Stimulated activated CD4-positive, alpha-beta T cell treated with anti-CD3 and anti-CD28 coated beads, Interleukin-15, amount 100 ng/mL, for 48 hours (primary cell): ENCODE measurements at places on chromosomes 12 and 14.

- no peak for DNase-seq
Observed at GRCh38 chr12:119840582-119840981, 36.5 kb downstream of the CIT start.

DNA sequence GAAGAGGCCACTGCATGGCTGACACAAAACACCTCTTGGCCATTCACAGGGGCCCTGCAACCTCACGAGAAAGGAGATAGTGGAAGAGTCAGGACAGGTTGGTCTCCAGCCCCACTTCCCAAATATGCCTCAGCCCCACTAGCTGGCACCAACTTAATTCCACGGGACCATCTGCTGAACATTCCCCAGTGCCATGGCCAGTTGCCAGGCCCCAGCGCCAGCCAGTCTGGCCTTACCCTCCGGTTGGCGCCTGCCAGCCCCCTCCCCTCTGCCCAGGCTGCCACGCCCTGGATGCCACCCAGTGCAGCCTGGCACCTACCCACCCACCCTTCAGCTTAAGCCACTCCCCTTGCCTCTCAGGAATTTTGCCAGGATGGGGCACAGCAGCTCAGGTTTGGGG is 21.2 kb upstream of the HSPB8 start:
- no peak for DNase-seq

GRCh38 chr14:100907240-100907639 is 3.7 kb upstream of the RTL1 start:
- DNase-seq: no peak

GRCh38 chr14:36683083-36683724 is 21.5 kb downstream of the PAX9 start:
- no peak for DNase-seq

DNA sequence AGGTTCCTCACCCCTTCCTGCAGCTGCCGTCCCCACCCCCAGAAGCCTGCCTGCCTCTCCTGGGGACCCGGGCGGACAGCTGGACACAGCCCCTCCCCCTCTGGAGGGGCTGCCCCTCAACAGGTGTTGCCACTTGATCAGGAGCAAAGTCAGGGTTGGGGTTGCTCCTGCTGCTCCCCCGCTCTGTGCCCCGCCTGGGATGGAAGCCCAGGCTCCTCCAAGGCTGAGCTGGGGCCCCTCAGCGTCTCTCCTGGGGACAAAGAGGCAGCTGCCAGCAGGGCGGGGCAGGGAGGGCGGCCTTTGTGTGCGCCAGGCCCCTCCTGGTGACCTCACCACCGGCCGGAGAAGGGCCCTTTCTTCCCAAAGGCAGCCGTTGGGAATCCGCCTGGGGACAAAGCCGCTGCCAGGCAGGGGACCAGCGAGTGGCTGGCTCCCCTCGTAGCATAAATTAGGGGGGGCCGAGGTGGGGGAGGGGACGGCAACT is 13.7 kb downstream of the TRMT61A start:
- DNase-seq: no peak

DNA sequence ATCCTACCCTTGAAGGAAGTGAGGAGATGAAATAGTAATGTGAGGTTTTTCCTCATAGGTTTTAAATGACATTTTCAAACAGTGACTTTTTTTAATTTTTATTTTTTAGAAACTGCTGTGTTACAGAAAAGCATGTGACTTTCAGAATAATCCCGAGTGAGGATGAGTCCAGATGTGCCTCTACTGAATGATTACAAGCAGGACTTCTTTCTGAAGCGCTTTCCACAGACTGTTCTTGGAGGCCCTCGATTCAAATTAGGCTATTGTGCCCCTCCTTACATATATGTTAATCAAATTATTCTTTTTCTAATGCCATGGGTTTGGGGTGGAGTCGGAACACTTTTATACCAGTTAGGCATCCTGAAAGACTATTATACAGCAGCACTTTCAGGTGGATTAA is 15.8 kb downstream of the PCNX4 start:
- no peak for DNase-seq

GRCh38 chr14:98234208-98234607 is 1037.8 kb downstream of the BCL11B start:
- DNase-seq: no peak

GRCh38 chr14:90294872-90295271 is 36.9 kb downstream of the NRDE2 start:
- DNase-seq: no peak

DNA sequence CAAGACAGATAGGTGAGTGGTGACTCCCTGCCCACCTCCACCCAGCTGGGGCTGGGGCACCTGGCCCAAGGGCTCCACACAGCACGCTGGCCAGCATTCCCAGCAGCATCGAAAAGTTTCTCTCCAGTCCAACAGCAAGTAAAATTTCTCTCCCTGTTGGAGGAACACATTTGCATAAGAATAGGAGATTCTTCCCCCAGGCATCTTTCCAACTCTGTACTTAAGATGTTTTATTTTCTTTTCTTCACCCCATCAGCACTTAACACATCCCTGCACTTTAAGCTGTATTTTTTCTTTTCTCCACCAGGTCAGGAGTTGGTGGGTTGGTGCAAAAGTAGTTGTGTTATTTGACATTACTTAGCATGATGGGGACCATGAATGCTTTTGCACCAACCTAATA is 47.2 kb downstream of the OR9K2 start:
- no peak for DNase-seq

DNA sequence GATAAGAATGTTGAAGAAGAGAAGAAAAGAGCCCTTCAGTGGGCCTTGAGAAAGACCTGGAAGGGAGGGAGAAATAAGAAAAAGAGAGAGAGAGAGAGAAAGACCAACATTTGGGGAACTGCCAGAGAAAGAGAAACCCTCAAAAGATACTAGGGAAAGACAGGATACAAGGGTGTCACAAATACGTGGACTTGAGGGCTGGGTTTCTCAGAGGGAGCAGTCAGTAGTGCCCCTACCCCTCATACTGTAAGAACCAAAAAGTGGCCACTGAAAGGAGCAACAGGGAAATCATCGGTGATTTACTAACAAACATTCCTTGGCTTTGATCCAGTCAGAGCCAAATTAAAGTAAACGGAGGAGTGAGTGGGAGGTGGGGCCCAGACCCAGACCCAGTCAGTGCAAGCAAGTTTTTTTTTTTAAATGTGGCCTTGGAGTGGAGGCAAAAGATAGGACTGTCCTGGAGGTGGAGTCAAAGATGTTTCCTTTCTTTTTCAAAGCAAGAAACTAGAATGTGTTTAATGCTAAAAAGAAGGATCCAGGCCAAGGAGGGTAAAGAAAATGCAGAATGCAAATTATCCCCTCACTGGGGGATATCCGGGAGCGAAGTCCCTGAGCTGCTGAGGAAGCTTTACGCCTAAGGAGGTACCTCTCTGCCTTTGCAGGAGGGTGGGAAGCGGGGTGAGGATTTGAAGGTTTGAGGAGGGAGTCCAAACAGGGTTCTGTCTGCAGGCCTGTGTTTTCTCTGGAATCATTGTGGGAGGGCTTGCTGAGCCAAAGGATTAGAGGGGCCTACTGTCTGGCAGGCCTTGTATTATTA is 143.5 kb upstream of the AMIGO2 start:
- no peak for DNase-seq

DNA sequence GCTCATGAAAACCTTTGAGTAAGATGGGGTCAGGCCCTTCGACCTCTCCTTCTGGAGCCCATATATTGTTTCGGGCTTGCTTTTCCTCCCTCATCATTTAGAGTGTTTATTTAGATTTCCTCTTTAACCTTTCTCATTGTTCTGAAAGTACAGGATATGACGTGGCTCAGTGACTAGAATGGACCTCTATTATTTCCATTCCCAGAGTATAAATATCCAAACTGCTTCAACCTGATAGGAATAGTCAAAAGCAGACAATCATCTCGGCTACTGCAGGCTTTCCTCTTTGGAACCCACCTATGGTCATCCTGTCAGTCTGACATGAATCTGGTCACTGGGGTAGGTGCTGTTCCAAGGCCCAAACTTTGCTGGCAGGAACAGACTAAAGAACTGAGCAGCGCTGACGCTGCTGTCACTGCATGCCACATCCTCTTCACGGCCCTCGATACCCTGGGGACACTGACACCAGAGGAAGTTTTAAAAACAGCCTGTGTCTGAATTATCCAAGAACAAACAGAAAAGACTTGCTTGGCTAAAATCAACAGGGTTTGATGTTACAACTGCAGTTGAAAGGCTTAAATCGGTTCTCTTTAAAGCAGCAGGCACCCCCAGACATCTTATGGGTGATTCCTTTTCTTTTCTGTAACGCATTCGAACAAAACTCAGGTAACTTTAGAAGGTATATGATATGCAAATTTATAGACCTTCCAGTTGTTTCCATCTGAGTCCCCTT is 5.0 kb upstream of the DDX47 start:
- DNase-seq: no peak

DNA sequence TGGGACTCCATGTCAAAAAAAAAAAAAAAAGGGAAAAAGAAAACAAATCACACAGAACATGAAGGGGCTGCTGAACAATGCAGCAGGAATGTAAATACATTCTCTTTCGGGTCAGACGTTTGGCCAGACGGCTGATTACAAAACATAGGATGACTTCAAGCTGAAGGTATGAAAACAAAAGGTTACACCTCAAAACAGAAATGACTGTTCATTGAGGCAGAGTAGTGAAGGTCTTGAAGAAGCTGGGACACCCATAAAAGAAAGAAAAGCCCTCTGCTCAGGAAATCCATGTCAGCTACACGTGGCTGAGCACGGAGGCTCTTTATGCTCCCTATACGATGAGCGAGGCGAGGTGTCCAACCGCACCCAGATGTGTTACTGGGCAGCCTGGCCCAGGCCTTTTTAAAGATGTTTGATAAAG is 37.7 kb downstream of the FGD4 start:
- no peak for DNase-seq

DNA sequence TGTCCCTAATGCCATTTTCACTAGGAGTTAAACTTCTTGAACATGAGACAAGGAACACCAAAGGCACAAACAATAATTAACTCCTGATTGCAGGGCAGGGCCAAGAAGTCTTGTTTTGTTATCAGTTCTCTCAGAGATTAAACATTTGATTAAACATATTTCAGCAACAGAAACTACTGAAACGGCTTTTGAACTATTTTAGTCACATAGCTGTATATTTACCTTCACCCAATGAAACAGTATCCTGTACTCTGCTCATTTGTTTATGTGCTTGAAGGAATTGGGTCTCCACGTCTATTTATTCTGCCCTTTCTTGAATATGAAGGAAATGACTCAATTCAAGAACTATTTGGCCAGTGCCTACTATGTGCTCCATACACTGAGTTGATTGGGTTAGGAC is 51.3 kb upstream of the PTCSC3 start:
- no peak for DNase-seq

DNA sequence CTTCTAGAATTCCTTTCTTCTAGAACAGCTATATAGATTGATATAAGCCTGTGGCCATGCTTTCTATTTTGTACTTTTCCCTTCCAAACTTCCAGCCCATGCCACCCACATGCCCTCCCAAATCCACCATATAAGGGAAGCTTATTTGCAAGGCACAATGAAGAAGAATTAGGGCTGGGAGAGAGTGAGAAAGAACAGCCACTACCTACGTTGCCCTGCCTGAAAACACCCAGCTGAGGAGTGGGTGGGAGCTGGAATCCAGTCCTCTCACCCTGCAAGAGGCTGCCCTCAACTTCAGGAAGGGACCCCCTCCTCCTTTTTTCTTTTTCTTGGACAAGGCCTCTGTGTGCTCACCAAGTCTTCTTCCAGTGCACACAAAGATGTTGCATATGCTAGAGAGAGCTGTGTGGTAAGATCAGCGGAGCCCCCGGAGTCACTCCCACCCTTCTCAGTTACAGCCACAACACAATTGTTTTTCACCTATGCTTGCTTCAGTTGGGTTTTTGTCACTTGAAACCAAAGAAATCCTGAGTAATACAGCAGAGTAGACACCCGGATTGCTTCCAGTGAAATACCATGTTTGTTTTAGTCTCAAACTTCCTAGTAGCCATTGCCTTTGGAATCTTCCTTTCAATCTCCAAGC is 38.8 kb downstream of the CDKL1 start:
- DNase-seq: no peak

DNA sequence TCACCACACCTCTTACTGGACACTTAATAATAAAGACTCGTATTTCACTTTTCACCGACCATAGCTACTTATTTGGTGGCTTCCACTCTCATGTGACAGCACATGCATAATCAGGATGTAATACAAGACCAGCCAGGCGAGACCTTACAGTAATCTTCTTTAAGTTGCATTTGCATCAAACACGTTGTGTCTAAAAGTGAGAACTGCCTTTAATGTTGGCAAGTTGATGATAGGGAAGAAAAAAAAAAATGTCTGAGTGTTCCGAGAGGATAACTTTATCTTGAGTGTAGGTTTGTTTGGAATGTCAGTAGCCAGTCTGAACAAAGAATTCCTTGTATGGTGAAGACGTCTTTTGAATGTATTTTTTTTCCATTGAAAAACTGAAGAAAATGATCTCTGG is 440.4 kb downstream of the ADAMTS20 start:
- DNase-seq: no peak

DNA sequence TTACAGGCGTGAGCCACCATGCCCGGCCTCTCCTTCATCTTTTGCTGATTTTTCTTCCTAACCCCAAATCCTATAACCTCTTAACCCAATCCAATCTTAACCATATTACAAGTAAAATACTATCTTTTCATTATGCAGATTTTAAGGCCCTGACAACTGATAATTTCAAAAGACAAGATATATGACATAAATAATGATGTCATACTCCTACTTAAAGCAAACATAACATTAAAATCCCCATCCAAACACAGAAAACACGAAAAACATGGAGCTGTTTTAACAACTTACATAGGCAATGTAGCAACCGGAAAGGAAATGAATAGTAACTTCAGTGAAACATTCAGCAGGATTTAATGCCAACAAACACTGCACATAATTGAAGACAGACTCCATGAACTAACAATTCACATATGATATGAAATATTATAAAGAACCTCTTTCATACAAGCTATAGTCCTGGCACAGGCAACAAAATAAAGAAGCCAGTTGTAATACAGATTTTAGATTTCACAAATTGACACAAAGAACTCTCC is 21.5 kb downstream of the USP44 start:
- DNase-seq: no peak

DNA sequence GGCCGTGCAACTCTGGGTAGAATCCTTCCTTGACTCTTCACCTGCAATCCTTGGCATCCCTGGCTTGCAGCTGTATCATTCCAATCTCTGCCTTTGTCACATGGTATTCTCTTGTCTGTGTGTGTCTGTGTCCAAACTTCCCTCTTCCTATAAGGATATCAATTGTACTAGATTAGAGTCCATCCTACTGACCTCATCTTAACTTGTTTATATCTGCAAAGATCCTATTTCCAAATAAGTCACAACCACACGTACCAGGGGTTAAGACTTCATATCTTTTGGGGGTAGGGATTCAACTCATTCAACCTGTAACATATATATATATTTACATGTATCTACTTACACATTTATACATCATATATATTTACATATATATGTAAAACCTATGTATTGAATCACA is 29.6 kb upstream of the RASSF3 start:
- no peak for DNase-seq
